Hippocampal formation (tissue), 2 donors: ENCODE measurements at places on chromosomes 13 and 19.

DNA sequence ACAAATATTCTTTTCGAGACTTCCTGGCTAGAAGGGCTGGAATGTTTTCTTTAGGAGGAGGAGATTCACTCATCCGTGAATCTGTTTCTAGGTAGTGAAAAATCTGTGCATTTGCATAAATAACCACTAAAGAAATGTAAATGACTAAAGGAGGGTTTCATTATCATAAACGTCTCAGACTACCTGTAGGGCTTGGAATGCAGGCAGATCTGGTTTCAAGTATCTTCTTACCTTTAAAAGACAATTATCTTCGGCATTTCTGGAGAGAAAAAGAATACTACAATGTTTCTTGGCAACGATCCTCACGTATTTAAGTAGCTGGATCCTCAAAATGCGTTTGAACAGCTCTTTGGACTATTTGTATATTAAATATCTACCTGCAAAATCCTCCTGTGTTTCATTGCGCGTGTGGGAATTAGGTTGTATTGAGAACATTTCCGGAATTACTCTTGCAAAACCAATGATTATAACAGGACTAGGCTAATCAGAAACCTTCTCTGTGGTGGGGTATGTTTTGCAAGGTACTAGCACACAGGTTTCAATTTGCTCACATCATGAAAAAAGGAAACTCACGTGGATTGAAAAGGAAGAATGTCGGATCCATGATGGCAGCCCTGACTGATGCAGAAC is 291.1 kb upstream of the ARGLU1 start:
- no peak for DNase-seq

- no peak for DNase-seq
Measured at GRCh38 chr19:45040059-45040771, 1.4 kb downstream of the CLASRP start.

DNA sequence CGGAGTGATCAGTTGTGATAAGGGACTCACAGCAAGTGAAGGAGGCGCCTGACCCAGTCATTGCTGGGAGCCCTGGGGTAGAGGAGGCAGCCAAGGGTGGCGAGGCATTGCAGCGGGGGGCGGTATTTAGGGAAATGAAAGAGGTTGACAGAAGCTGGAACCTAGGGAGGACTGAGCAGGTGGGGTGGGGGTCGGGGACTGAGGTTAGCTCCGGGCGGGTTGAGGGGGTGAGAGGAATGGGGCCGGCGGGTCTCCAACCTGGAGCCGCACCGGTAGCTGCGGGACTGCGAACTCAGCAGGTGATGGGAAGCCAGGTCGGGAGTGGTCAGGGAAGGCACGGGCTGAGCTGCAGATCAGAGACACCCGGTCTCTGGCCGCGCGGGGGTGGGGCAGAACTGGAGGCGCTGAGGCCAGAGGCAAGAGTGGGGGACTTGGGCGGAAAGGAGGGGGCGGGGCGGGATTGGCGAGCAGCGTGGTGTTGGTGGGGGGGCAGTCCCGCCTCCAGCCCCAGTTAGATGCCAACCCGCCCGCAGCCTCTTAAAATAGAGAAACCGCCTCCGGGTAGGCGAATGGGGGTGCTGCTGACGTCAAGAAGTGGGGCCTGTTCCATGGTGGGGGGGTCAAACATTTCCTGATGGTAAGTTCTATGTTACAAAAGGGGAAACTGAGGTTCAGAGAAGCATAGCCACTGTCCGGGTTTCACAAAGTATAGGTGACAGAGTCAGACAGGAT is 1.5 kb downstream of the MAST3 start:
- DNase-seq = no peak

DNA sequence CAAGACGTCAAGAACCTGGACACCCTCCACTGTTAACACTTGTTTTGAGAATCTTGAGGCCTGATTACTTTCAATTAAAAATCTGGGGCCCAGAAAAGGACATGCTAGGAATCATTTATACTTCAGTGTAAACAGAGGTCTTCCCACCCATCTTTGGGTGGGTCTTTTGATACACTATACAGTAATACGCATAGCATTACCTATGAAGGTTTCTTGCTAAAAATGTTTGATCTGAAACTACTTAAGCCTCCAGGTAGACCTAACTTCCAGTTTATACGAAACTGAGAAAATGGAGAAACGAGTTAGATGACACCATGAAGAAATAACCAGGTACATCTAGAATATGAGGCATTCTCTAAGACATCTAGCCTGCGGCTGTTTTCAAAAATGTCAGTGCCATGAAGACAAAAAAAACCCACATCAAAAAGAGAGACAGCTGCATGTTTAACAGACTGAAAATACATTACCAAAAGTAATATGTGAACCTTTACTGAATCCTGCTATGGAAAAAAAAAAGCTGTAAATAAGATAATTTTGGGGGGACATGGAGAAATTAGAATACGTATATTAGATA is 36.6 kb downstream of the TGDS start:
- no peak for DNase-seq

DNA sequence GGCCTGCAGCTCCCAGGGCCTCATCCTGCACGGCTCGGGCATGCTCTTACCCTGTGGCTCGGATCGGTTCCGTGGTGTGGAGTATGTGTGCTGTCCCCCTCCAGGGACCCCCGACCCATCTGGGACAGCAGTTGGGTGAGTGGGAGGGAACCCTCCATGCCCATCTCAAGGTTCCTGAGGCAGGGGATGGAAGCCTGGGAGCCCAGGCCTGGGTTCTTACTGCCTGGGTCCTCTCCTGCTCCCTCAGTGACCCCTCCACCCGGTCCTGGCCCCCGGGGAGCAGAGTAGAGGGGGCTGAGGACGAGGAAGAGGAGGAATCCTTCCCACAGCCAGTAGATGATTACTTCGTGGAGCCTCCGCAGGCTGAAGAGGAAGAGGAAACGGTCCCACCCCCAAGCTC is 3.2 kb downstream of the APLP1 start:
- DNase-seq = no peak

GRCh38 chr13:40315416-40316064 is 350.9 kb downstream of the FOXO1 start:
- no peak for DNase-seq

DNA sequence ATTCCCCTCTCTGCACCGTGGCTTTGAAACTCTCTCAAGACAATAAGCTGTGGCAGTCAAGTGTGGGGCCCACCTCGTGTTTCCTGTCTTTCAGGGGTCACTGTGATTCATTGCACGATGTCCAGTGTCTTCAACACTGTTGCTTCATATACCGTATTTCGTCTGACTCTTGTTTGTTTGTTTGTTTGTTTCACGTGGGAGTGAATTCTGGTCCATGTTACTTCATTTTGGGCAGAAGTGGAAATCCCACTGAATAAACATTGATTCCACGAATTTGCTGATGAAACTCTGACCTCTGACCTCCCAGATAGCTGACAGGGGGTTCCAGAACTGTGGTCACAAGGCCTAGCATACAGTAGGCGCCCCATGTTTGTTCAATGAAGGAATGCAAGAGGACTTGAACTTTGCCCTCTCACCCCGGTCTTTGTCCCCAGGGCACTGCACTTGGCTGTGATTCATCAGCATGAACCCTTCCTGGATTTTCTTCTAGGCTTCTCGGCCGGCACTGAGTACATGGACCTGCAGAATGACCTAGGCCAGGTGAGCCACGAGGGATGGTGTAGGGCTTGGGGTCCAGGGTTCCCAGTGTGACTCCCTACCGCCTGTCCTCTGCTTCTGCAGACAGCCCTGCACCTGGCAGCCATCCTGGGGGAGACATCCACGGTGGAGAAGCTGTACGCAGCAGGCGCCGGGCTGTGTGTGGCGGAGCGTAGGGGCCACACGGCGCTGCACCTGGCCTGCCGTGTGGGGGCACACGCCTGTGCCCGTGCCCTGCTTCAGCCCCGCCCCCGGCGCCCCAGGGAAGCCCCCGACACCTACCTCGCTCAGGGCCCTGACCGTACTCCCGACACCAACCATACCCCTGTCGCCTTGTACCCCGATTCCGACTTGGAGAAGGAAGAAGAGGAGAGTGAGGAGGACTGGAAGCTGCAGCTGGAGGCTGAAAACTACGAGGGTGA is 5.1 kb downstream of the NFKBIB start:
- no peak for DNase-seq

DNA sequence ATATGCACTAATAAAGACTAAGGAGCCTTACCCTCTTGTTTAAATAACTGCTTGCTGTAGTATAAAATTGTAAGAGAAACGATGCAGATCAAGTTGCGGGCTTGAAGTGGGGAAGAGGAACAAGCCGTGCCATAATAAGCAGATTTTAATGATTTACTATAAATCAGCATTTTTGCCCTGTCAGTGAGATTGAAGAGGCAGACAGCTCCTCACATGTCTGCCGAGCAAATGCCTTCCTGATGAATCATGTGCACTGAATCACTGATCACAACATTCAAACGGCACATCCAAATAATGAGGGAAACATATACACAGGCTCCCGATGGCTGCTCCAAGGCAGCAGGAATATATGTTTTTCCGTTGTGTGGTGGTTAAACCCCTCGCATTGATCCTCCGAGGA is 282.9 kb downstream of the TSHZ3 start:
- no peak for DNase-seq

- no peak for DNase-seq
Measured at GRCh38 chr19:50952910-50953309, at the start of gene KLK5. TSS of gene KLK5 (minus strand) at chr19:50953038. CDS start at chr19:50952657, 381 bp downstream.

GRCh38 chr13:109646423-109646822 is 140.0 kb downstream of the IRS2 start:
- no peak for DNase-seq

DNA sequence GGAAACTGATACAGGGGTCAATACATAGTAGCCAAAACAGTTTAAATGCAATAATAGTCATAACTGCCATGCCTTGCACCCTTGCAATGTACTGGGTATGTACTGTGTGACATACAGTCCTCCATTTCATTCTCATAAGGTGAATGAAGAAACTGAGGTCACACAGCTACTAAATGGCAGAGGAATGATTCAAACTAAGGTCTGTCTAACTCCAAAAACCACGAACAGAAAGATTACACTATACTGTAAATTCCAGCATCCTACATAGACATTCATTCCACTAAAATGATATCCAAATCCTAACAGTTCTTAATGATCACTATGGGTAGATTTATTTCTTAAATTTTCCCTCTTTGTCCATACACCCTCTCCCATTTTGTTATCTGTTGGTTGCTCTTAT is 238.1 kb upstream of the SERP2 start:
- DNase-seq = no peak

DNA sequence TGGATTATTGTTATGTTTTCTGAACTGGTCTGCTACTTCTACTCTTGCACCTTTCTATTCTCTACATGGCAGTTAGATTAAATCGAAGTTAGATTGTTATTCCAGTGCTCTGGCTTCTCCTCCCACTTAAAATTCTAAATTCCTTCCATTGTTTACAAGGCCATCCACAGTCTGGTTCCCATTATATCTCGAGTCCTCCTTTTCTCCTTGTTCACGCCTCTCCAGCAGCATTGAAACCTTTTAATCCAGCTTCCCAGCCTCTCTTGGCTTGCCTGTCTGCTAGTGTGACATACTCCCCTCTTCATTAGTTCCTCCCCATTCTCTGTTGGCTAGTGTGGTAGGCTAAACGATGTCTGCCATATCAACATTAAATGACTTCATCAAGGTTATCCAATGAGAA is 54.5 kb downstream of the DNAJC15 start:
- DNase-seq = no peak

DNA sequence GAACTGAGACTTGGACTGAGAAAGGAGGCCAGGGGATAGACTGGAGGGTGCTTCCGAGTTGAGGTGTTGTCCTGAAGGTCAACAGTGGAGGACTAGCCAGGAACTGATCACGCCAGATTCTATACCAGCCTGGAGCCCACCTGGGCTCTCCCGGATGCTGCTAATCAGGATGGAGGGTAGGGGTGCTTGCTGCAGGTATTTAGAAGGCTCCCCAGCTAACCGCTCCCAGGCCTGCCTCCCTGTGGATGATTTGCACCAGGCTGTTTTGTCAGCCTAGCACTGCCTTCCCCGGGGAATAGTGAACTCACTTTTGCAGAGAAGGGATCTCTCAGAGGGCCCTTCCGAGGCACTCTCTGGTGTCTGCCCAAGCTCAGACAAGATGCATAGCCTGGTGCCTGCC is 60.5 kb upstream of the KCTD15 start:
- no peak for DNase-seq

- DNase-seq = no peak
Measured at GRCh38 chr19:19672816-19673215, 4.2 kb downstream of the ZNF101 start.

DNA sequence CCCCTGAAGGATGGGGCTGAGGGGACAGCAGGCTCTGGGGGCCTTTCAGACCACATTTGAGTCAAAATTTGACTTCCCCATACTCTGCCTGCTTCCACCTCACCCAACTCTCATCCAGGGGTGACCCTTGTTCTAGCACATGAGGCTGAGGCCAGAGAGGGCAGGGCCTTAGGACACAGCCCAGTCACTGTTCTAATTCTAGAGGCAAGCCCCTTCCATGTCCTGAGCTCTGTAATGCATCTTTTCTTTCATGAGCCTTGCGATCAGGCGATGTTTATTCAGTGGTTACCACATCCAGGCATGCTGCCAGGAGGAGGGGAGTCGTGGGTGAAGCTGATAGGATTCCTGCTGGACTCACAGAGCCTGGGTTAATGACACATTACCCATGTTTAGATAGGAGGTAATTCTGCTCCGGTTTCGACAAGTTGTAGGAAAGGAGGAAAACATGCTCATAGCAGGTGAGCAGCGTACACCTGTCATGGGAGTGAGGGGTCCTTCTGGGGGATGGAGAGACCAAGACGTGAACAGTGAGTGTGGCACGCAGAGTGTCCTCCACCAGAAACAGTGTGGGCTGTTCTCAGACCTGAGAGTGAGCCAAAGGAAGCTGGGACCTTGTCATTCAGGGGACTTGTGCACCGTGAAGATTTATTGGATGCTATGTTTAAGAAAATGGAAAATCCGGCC is 9.3 kb downstream of the RPS9 start:
- peak; percentile 70 for DNase-seq

DNA sequence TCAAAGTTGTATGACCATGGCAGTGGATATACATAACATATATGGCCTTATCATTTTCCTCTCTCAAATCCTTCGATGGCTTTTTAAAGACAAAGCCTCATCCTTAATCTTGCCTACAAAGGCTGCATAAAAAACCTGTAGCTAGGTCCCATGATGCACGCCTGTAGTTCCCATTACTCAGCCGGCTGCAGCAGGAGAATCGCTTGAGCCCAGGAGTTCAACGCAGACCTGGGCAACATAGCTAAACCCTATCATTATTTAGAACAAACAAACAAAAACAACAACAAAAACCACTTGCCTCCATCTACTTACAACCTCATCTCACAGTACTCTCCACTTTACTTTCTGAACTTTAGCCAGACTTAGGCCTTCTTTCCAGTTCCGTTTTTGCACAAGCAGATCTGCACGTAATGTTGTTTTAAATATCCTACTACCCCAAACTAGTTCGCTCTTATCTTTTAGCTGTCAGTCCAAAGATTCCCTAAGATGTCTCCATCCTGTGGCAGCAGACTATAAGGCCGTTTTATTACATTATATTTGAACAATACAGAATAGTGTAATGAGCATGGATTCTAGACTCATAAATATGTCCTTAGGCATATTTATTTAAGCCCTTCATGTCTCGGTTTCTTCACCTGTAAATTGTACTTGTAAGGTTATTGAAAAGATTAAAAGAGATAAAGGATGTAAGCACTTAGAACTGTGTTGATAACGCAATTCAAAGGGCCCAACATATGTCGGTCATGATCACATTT is 969 bp upstream of the POMP start:
- DNase-seq = no peak
